ENCODE measurements at places on chromosomes 11 and 22.

GRCh38 chr22:42026705-42027104 lies 28.1 kb downstream of the WBP2NL start:
- no peak for DNase-seq

DNA sequence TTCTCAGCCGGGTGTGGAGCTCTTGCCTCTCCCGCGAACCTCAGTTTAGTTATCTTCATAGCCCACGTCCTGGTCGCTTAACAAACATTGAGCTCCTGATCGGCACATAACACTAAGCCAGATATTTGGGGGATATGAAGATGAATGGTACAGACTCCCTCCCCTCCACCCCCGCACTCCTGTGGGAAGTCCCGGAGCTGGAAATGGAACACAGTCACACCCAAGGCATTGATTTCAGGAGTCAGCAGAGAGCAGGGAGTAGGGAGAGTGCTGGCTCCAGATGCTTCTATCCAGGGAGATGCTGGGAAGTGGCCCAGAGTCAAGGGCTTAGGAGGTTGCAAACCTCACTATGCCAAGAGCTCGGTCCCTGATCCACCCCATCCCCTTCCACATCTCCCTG lies 26.1 kb upstream of the CABP7 start:
- DNase-seq, result no peak

DNA sequence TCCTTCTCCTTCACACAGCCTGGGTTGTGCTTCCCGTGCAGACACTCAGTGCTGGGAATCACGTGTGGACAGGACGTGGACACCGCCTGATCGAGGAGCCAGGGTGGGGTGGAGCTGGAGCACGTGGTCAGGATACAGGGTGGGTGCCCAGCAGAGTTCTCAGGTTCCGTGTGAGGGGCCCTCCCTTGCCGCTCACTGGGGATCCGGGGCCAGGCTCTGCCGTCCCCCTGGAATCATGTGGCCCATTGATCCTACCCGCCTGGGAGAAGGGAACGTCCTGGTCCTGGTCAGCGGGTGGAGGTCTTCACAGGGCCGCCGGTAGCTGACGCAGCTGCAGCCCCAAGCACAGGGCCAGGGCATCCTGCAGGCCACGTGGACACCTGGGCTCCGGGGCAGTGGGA lies 397.7 kb downstream of the TBC1D22A start:
- no peak for DNase-seq

GRCh38 chr11:13152264-13152663 lies 125.3 kb upstream of the BMAL1 start:
- DNase-seq, result no peak

DNA sequence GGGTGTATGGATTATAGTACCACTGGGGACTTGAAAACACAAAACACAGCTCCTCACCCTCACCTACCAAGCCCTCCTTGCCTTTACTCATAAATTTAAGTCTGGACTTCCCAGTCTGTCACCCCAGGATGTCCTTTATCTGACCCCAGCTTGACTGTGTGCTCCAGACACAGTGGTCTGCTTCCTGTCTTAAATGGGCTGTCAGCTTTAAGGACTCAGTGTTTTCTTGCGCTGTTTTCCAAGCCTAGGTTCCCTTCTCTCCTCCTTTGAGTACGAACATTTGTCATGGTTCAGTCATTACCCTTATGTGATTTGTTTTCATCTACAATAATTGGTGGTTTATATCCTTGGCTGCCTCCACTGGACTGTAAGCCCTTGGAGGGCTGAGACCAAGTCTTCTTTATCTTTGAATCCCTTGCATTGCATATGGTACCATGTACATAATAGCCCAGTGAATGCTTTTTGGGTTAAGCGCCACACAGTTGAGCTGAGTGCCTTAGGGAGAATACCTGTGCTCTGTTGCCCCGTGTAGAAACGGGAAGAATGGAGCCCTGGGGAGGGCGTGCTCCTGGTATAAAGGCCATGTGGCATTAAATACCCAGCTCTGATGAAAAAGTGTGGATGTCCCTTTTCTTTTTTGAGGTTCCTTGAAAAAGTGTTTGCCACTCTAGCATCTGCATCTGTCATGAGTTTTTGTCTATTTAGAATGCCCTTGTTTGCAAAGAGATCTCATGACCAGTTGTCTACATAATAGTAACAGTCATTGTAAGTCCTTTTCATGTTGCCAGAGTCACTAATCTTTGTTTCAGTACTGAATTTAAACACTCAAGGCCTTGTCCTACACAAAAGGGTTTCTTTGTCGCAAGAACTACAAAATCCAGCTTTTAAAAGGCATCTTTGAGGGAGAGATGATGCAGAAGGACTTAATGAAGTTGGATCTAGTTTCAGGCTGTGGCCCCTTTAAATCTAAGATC lies 14.0 kb downstream of the PANX1 start:
- no peak for DNase-seq

GRCh38 chr11:88484873-88485621 lies 147.5 kb upstream of the CTSC start:
- DNase-seq, result peak; percentile 60

GRCh38 chr11:32071811-32072210 lies 19.1 kb upstream of the RCN1 start:
- peak; percentile 46 for DNase-seq

- peak; percentile 75 for DNase-seq
Measured at GRCh38 chr11:100329352-100329751, 357.7 kb upstream of the ARHGAP42 start.

DNA sequence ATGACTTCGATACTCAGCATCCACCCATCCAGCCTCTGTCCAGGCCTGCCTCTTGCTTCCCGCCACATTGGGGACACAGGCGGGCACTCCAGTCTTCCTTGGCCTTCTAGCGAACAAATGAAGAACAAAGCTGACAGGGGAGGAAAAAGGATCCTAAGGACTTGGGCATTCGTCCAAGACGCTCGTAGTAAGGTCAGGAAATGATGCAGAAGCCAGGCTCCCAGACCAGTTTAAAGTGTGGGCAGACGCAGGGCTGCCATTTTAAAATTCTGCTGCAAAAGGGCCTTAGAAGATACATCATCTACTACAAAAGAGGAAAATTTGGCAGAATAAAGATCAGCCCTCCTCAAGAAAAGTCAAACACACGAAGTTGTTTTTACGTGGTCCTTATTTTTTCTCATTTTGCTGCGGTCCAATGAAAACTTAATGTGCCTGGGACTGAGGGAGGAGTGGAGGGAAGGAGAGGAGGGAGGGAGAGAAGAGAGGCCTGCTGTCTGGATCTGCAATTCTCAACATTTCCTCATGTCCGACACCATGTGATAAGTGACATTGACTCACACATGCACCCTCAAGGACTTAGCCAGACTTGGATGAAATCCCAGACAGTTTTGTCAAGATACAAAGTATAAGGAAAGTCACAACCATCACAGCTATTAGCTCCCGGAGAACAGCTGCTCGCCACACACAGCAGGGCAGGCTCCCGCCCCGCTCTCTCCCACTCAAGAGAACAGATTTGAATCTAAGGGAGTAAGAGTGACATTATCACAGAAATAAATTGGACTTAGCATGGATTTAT lies 5.7 kb downstream of the DNAL4 start:
- peak; percentile 62 for DNase-seq

DNA sequence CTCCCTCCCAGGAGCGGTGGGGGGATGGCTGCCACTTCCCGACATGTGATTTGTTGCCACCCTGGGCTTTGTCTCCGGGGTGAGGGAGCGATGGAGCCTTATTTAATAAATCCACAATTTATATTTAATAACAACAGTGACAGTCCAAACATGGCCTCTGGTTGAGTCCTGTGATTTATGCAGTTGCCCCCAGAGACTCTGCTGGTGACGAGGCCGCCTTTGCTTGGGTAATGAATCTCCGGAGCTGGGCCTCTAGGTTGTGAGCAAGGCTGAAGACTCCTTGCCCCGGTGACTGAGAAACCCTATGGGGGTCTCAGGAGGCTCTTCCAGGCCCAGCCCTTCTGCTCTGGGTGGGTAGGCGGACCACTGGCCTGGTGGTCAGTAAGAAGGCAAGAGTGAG lies 16.7 kb downstream of the MPPED1 start:
- DNase-seq, result no peak

DNA sequence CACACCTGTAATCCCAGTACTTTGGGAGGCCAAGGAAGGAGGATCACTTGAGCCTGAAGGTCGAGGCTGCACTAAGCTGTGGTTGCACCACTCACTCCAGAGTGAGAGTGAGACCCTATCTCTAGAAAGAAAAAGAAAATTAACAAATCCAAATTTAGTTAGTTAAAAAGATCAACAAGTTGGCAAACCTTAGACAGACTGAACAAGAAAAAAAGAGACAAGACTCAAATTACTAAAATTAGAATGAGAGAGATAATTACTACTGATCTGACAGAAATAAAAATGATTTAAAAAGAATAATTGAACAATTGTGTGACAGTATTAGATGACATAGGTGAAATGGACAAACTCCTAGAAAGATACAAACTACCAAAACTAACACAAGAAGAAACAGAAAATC lies 13.6 kb downstream of the CHEK2 start:
- no peak for DNase-seq

DNA sequence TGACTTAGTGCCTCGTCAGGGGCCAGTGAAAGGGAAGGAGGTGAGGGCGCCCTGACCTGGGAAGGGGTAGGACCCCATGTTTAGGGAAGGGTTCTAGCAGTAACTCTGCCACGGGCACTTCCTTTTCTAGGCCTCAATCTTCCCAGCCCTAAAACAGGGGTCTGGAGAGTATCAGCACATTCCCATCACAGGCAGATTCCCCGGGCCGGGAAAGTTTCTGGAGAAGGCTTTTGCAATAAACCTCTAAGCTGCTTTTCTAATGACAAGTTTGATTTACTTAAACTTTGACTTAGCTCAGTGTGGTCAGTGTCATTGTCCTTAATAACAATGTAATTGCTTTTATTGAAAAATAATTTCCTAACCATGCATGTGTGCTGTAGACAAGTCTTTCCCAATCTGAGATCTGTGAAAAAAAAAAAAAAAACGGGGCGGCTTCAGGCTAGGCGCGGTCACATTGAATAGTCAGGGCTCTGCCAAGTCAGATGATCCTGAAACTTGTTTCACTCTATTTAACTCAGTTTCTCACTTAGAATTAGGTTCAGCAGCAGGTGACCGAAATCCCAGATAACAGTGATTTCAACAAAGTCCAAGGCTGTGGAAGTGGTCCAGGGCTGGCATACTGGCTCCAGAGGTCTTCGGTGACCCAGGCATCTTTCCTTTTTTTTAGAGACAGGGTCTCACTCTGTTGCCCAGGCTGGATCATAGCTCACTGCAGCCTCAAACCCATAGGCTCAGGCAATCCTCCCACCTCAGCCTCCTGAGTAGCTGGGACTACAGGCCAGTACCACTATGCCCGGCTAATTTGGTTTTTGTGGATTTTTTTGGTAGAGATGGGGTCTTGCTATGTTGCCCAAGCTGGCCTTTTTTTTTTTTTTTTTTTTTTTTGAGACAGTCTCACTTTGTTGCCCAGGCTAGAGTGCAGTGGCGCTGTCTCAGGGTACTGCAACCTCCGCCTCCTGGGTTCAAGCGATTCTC lies 19.5 kb upstream of the TAB1 start:
- peak; percentile 18 for DNase-seq

- DNase-seq, result no peak
Measured at GRCh38 chr11:86228269-86229038, 16.1 kb upstream of the EED start.

DNA sequence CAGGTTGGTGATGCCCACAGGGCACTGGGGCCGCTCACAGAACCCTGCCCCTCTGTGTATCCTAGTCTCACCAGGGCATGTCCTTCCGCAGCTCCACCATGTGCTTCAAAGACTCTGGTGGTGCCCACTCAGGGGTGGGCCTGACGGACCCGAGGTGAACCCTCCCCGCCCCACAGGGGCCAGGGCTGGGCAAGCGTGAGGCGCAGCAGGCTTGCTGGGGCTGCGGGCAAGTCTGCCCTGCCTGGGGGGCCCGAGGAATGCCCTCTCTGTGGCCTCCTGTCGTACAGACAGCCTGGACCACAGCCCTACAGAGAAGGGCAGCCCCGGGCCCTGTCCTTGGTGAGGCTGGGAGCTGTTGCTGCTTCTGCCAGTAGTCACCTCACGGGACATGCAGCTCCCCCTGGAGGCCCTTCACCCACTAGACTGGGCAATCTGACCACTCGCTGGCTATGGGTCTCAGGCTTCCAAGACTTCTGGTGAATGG lies 40.2 kb downstream of the TBX1 start:
- peak; percentile 16 for DNase-seq

- peak; percentile 53 for DNase-seq
Measured at GRCh38 chr22:24975125-24975640, 22.7 kb downstream of the KIAA1671 start.

DNA sequence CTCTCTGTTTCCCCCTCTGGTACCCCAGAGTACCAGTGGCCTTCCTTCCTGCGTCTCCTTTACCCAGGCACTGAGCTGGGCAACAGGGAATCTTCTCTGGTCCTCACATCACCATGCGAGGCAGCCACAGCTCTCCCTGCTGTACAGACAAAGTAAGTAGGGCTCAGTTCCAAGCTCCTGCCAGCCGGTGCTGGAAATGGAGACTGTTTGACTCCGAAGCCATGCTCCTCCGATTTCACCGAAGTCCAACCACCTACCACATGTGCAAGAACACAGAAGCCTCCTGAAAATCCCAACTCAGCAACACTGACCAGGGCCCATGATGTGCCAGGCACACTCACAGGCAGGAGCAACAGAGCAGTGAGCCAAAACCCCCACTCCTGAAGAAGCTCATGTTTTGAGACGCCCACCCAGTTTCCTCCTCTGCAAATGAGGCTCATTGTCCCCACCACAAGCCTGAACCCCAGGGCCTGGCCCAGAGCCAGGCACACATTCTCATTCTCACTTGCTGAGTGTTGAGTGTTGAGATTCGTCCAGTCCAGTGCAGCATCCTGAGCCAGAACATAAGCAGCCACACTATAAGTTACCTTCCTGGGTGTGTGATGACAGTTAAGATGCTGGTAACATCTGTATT lies 156.0 kb downstream of the MPPED1 start:
- DNase-seq, result no peak

DNA sequence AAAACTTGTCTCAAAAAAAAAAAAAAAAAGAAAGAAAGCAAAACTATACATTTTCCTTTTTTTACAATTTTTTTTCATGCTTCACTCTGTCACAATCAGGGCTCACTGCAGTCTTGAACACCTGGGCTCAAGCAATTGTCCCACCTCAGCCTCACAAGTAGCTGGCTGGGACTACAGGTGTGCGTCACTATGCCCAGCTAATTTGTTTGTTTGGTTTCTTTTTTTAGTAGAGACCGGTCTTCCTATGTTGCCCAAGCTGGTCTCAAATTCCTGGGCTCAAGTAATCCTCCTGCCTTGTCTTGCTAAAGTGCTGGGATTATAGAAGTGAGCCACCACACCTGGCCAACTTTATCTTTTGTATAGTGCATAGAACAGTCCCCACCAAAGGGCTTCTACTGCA lies 15.0 kb upstream of the CXCR5 start:
- DNase-seq, result no peak

DNA sequence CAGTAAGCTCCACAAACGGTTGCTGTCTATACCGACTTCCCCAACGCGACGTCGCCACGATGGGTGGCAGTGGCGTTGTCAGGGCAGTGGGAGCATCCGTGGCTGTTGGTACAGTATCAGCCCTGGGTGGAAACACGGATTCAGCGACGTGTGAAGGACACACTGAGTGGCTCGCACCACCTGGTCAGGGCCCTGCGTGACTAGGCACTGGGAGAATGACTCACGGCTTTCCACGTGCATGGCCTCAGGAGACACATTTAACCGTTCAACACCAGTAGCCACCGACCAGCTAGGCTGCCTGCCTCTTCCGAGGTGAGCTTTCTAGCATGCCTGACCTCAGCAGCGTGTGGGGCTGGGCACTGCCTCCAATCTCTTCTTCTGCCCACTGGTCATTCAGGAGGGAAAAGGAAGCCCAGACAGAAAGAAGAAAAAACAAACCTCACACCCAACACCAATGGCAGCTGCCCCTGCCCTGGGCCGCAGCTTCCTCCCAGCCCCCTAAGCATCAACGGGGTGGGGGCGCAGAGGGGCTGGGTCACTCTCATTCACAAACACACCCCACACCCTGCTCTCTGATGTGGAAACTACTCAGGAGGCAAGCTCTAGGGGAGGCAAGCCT lies 59.0 kb downstream of the MYH9 start:
- DNase-seq, result peak; percentile 91
